Glutamatergic neuron (in vitro differentiated cells): ENCODE measurements at places on chromosomes 4 and X. TPM values are rescaled to one million over a fixed set of nuclear protein-coding genes. Genes with fewer than 3 reads are reported as not detected.

The DCAF8L2 gene
- total RNA-seq, result not detected

The RNF128 gene
- not detected for total RNA-seq

The SLC10A6 gene
- total RNA-seq, result not detected

The ABLIM2 gene
- total RNA-seq, result 7.5 TPM

DNA sequence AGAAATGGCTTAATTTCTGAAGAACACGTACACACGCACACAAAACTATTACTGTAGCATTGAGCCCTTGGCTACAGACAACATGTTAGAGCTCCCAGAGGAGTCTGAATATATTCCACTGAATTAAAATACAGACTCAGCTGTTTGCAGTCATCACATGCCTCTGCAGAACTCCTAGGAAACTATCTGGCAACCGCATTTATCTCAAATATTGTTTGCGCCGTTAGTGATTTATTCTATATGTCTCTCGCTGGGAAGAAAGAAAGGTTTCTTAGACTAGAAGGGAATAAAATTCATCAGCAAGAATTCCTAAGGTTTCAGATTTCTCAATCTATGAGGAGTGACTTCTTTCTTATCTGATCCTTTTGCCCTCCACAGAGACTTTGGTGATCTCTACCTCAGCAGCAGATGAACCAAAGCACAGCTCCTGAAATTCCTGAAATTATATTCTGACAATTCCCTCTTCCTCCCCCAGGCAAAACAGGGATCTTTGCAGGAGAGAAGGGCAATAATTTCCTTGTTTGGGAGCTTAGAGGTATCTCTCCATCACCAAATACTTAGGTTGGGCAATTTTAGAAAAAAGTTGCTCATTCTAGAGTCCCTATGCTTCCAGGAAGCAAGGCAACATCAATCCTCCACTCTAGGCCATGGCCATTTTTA, 199.2 kb downstream of the APBB2 start:
- no peak overlapping the region for H3K4me3 ChIP-seq
- H3K4me1 ChIP-seq, result peaks cover 15% of the 10 kb centered on the region
- H3K36me3 ChIP-seq, result no peaks in the 10 kb centered on the region
- DNase-seq, result no peak
- no peak overlapping the region for H3K27ac ChIP-seq

DNA sequence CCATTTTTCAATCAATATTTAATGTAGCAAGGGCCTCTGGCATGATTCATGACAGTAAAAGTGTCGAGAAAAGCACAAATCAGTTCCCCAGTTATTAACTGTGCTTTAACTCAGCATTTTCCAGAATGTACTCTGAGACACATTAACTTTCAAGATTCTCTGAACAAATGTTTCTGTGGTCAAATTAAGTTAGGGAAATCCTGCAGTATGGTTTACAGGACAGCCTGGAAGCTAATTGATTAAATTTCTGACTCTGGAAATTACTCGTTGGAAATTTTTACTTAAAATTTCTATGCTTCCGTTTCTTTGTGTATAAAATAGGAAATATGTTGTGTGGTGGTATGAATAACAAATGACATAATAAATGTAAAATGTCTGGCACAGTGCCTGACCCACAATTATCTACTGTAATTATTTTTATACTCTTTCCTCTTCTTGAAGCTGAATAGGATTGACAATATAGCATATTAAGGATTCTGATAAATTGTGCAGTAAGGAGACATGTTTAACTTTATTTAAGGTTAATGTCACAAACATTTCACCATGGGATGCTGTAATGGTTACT, 33.7 kb downstream of the STK32B start:
- DNase-seq, result no peak
- H3K4me3 ChIP-seq, result no peak overlapping the region
- H3K27me3 ChIP-seq, result no peaks in the 10 kb centered on the region
- H3K36me3 ChIP-seq, result peaks cover 24% of the 10 kb centered on the region

DNA sequence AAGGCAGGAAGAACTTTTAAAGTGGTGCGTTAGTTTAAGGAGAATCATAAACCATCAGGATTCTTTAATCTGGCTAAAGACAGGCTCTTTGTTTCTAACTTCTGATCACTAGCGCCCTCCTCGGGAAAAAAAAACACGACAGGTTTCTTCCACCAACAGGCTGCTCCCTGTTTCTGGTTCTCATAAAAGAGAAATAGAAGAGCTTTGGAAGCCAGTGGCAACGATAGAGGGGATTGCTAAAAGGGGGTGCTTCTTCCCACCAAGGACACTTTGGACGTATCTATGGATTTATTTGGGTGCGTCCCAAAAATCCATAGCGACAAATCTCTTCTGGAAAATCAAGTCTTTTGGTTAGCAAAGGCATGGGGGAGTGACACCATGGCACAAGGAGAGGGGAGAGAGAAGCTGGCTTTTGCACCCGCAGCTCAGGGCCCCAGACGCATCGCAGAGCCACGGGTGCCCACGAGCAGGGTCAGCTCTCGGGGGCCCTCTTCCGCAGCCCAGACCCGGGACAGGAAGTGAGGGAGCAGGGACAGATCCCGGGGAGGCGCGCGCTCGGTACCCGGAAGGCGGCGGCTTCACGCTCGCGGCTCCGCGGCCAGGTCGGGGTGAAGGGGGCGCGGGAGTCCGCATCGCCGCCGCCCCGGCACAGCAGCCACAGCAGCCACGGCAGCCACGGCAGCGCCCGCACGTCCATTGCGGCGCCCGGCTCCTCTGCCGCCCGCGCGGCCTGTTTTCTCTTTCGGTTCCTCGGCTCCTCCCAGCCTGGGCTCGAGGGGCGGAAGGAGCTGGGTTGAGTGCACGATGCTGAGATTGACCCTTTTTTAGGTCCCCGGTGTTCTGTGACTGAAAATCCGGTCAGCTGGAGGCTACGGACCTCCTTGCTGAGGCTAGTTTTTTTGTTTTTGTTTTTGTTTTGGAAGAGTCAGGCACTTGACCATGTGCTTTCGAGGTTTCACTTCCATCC, at the start of gene CTSO:
Gene CTSO (minus strand): TSS at position 716 of the 967 bp plus-strand sequence. CDS start 19 bp downstream, at position 697.
- H3K4me3 ChIP-seq, result peak within 1 kb of the TSS; percentile 98
- DNase-seq, result peak; percentile 69
- H3K36me3 ChIP-seq, result no peaks in the 10 kb centered on the region
- H3K4me1 ChIP-seq, result peaks cover 39% of the 10 kb centered on the region
- H3K27ac ChIP-seq, result peak within 1 kb of the TSS; percentile 97
- H3K27me3 ChIP-seq, result peaks cover 12% of the 10 kb centered on the region

DNA sequence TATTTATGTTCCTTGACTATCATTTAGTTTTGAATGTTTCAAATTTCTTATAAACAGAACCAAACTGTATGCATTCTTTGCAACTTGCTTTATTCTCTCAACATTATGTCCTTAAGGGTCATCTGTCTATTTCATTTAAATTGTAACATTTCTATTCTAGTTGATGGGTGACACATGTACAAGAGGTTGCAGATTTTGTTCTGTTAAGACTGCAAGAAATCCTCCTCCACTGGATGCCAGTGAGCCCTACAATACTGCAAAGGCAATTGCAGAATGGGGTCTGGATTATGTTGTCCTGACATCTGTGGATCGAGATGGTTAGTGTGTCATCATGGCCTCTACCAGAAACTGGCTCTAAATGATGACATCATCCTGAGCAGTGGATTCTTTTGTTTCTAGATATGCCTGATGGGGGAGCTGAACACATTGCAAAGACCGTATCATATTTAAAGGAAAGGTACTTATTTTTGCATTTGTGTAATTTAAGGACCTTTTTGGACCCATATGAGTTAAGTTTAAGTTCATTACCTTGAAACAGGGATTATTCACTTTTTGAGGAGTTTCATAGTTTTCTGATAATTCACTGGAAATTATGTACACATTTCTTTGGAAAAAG, 6.1 kb downstream of the LIAS start:
- no peak overlapping the region for H3K4me3 ChIP-seq
- peak overlapping the region; percentile 86 for H3K27ac ChIP-seq

DNA sequence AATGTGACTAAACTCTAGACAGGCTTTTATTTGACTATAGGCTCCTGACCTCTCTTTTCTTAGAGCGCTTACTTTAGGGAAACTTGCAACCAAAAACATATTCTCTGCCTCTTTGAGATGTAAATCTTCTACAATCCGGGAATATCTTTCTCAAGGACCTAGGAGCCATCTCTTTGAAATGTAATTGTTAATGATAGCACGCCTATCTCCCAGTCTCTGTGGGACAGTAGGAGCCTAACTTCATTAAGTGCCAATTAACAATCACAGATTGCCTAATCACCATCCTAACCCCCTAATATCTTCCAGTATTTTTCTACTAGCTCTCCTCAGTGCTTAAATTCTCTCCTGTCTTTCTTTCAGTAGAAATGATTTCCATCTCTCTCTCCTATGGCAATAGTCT, 628.6 kb downstream of the DMD start:
- DNase-seq, result no peak
- H3K4me1 ChIP-seq, result no peaks in the 10 kb centered on the region
- H3K27ac ChIP-seq, result no peak overlapping the region
- H3K36me3 ChIP-seq, result no peaks in the 10 kb centered on the region
- H3K27me3 ChIP-seq, result peaks cover 2% of the 10 kb centered on the region

DNA sequence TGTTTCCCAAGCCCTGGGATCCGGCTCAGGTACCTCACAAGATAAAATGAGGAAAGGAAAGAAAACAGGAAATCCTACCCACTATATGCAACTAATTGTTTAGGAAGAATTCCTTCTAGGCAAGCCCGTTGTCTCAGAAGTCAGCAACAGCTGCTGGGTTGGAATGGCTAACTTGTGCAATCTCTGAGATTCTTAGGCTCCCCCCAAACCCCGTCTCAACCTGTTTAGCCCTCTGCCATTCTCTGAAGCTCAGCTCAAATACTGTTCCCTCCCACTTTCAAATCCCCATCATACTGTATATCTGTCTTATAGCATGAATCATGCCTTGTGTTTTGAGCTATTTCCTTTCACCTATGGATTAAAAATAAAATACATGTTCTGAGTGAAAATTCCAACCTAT, 28.9 kb downstream of the STARD8 start:
- no peaks in the 10 kb centered on the region for H3K36me3 ChIP-seq
- peaks cover 2% of the 10 kb centered on the region for H3K27me3 ChIP-seq
- peaks cover 2% of the 10 kb centered on the region for H3K4me1 ChIP-seq
- no peak overlapping the region for H3K27ac ChIP-seq

DNA sequence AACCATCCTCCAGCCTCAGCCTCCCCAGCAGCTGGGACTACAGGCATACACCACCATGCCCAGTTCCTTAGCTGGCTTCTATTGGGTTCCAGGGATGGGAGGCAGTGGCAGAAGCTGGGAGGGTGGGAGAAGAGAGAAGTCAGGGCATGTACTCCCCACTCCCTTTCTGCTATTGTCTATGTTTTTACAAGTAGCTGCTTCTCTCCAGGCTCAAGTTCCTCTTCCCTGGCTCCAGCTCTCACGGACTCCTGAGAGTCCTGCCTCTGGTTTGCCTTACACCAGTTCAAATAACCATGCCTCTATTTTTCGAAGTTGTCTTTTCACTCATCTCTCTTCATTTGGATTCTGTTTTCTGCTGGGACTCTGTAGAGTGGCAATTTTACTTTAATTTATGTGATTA, 2.9 kb downstream of the TBC1D9 start:
- no peak for DNase-seq
- no peak overlapping the region for H3K27ac ChIP-seq
- H3K36me3 ChIP-seq, result peaks cover 23% of the 10 kb centered on the region

- no peak overlapping the region for H3K4me3 ChIP-seq
- H3K27ac ChIP-seq, result no peak overlapping the region
- no peaks in the 10 kb centered on the region for H3K27me3 ChIP-seq
Observed at GRCh38 chrX:43551590-43551989, 104.5 kb upstream of the MAOA start.

DNA sequence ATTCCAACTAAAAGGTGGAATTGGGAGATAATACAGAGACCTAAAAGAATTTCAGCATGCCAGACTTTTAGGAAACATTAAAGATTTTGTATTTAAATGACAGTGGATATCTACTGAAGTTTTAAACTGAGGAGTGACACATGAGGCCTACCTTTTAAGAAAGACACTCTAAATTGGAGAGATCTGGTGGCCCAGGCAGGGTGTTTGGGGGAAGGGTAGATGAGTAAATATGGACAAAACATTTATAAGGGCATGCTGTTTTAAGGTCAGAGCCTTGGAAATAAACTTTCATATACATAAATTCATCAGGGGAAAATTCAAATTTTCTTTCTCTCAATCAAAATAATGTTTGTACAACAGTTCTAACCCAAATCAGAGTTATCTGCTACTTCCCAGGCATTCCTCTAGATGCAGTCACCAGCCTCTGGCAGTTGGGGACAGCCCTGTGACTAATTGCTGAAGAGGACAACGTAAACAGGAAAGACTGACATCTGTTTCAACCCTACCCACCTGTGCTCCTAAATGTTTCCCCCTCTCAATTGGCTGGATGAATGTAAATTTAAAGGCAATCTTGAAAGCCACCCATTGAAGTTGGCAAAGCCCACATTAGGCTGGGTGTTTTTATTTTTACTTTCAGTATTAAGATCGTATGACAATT, 1646.9 kb upstream of the ADGRL3 start:
- H3K36me3 ChIP-seq, result no peaks in the 10 kb centered on the region
- H3K4me1 ChIP-seq, result no peaks in the 10 kb centered on the region
- no peak for DNase-seq
- no peak overlapping the region for H3K27ac ChIP-seq
- H3K4me3 ChIP-seq, result no peak overlapping the region
- no peaks in the 10 kb centered on the region for H3K27me3 ChIP-seq

- no peaks in the 10 kb centered on the region for H3K4me1 ChIP-seq
- no peak overlapping the region for H3K4me3 ChIP-seq
Observed at GRCh38 chr4:132540268-132540667, 608.8 kb upstream of the PCDH10 start.

- no peak overlapping the region for H3K27ac ChIP-seq
- DNase-seq, result no peak
- no peaks in the 10 kb centered on the region for H3K36me3 ChIP-seq
- no peaks in the 10 kb centered on the region for H3K4me1 ChIP-seq
- no peak overlapping the region for H3K4me3 ChIP-seq
Observed at GRCh38 chr4:172055498-172055897, 242.3 kb downstream of the GALNTL6 start.

- H3K27ac ChIP-seq, result no peak overlapping the region
- peaks cover 5% of the 10 kb centered on the region for H3K36me3 ChIP-seq
- H3K4me1 ChIP-seq, result no peaks in the 10 kb centered on the region
- no peaks in the 10 kb centered on the region for H3K27me3 ChIP-seq
- no peak for DNase-seq
Observed at GRCh38 chr4:125739760-125740159, 425.0 kb downstream of the FAT4 start.

- H3K27ac ChIP-seq, result peak overlapping the region; percentile 45
- no peak overlapping the region for H3K4me3 ChIP-seq
- no peaks in the 10 kb centered on the region for H3K36me3 ChIP-seq
- peaks cover 33% of the 10 kb centered on the region for H3K4me1 ChIP-seq
- no peak for DNase-seq
Observed at GRCh38 chr4:37666625-37667071, 19.5 kb downstream of the RELL1 start.

GRCh38 chr4:175906384-175906783, 94.3 kb upstream of the GPM6A start:
- H3K4me3 ChIP-seq, result no peak overlapping the region
- no peaks in the 10 kb centered on the region for H3K27me3 ChIP-seq
- peaks cover 3% of the 10 kb centered on the region for H3K4me1 ChIP-seq
- H3K36me3 ChIP-seq, result no peaks in the 10 kb centered on the region
- no peak for DNase-seq
